ENCODE measurements at places on chromosomes 4 and X.

- no peak for DNase-seq
These were observed 79.6 kb downstream of the AFF2 start for GRCh38 chrX:148580016-148580415.

DNA sequence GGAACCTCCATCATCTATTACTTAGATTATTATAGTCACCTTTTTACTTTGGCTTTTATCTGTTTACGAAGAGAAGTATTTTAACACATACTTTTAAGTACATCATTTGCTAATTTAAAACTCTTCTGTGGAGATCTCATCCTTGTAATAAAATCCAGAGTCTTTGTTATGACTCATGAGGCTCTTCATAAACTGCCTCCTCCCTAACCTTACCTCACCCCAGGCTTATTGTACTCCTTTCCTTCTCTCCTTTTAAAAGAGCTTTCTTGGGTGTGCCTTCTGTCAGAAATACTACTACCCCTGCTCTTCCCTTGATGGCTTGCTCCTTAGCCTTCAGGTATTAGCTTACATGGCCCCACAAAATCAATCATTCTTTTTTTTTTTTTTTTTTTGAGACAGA, 6.6 kb downstream of the ARL9 start:
- DNase-seq = no peak

DNA sequence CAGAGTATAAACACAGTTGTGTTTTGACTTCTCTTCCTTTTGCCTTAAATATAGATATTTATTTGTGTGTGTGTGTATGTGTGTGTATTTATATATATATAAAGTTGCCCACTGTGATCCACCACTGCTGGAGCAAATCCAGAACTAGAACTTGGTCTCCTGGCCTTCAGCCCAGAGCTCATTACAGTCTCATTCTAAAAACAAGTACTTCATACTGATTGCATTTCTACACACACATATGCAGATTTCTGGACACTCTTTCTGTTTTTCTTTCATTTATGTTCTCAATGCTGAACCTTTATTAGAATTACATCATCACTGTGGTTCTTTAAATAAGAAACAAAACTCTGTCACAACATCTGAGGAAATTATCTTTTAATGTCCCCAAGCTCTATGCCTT, 381 bp downstream of the TXK start:
- no peak for DNase-seq

GRCh38 chr4:111537165-111537564, 608.1 kb upstream of the FAM241A start:
- DNase-seq = no peak

DNA sequence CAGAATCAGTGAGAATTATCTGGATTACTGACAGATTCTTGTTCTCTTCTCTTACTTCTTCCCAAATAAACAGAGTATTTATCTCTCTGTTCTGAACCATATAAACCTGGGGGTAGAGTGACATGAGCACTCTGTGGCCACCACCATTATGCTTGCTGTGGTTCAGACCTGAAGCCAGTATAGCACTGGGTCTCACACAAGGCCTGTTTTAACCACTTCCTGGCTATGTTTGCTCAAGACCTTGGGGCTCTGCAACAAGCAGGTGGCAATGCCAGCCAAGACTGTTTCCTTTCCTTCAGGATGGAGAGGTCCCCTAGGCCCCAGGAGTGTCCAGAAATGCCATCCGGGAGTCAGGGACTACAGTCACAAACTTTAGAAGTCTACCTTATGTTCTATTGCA, 21.7 kb upstream of the HEPH start:
- no peak for DNase-seq

DNA sequence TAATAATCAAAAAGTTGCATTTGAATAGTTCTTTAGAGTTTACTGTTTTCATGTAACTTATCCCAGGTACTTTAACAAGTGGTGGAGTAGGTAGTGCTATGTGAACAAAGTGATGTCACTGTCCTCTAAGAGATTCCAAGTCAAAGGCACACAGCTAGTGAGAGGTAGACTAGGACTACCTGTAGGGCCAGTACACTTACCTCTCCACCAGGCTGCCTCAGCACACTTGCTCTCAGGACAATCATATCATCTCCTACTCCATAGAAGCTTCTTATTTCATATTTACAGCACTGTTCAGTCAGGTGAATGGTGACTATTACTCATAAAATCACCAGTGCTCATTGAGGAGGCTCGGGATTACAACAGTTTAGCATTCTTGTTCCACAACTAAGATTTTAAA, 173.0 kb upstream of the EMCN start:
- DNase-seq = no peak

GRCh38 chrX:105725228-105725627, 97.1 kb upstream of the NRK start:
- no peak for DNase-seq

GRCh38 chr4:87209696-87210095, 10.7 kb downstream of the KLHL8 start:
- DNase-seq = no peak

- DNase-seq = no peak
These were observed 1.4 kb upstream of the CRMP1 start for GRCh38 chr4:5894266-5894665.

- no peak for DNase-seq
These were observed 82.4 kb downstream of the RAP1GDS1 start for GRCh38 chr4:98343626-98344025.

DNA sequence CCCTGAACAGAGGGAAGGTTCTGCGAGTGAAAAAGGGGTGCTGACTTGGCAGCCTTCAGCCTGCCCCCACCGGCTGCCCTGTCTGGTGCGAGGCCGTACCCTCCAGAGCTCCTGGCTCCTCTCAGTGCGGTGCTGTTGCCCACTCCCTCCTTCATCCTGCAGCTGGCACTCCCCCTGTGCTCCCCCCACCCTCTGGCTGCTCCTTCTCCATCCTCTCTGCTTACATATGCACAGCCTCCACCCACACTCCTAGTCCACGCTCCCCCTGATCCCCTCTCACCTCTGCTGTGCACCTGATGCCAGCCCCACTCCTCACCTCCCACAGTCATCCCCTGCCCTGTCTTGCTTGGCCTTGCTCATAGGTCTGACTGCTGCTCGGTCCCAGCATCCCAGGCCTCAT, 9.9 kb downstream of the MAN2B2 start:
- DNase-seq = no peak

- no peak for DNase-seq
These were observed 2.6 kb downstream of the FAM114A1 start for GRCh38 chr4:38870098-38870808.

DNA sequence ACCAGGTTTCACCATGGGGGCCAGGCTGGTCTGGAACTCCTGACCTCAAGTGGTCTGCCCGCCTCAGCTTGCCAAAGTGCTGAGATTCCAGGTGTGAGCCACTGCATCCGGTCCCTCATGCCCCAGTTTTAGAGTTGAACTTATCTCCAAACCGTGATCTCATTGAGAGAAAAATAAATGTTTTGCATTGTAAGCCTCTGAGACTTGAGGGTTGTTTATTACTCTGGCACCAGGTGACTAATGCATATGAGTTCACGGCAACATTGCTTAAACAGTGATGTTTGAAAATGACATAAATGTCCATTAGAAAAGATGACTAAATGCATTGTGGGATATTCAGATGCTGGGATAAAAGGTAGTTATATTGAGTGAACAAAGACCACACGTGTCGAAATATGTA, 22.9 kb upstream of the FAT1 start:
- DNase-seq = no peak
